Islet precursor cell (in vitro differentiated cells): ENCODE measurements at places on chromosomes 6 and 20.

- no peak for DNase-seq
These were observed 380.9 kb upstream of the RGS17 start for GRCh38 chr6:153511896-153512496.

DNA sequence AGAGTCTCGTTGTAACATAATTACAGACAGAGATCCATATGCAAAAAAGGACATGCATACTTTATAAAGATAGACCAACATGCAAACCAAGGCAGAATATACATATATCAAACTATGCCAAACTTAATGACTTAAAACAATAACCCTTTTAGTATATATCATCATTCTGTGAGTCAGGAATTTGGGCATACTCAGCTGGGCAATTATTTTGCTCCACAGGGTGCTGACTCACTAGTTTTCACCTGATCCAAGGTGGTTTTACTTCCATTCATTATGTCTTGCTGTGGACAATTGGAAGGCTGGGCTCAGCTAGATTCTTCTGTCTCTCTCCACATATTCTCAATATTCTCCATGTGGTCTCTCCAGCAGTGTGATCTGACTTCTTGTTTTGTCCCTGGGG lies 41.2 kb upstream of the RNF146 start:
- no peak for DNase-seq

DNA sequence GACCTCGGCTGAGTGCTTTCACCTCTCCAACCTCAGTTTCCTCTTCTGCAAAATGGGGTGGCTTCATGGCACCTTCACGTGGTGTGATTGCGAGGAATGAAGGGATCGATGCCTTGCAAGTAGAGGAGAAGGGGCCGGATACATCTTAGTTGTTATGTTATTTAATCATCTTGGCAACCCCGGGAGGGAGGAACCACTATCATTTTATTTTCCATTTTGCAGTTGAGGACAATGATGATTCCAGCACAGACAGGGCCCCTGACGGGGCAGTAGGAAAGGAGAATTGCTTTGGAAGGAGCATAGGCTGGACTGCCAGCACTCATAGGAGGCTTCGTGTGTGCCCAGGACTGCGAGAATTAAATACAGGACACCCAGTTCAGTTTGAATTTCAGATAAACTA lies 2.5 kb upstream of the PMEPA1 start:
- DNase-seq, result no peak

DNA sequence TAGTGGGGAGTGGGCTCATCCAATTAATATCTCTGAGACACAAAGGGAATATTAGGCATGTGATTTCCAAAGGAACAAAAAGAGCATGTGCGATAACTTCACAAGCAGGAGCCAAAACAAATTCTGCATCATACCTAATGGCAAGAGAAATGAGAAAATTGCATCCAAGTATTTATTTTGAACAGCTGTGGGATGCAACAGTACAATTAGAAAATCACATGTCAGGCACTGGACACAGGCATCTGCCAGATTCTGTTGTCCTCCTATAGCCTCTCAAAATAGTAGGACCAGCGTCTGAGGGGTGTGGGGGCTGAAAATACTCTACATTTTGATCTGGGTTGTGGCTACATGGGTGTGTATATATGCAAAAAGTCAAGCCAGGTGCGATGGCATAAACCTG lies 66.3 kb downstream of the EDN1 start:
- DNase-seq, result no peak

DNA sequence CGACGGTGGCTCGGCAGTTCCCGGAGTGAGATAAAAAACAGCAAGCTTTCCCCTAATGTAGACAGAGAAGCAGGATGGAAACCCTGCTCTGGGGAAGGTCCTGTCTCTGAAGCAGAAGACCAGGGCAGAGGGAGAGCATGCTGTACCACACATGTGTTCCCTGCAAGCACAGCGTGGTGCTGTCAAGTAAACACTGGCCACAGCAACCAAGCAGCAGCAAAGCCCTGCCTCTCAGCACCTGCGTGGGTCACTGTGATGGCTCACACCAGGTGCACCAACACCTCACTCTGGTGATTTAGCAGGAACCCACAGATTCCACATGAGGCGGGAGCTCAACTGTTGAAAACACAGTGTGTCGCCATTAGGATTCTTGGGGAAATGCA lies 65.2 kb upstream of the TXNDC5 start:
- no peak for DNase-seq

GRCh38 chr6:162019349-162019748 lies 708.2 kb downstream of the PRKN start:
- no peak for DNase-seq

- no peak for DNase-seq
These were observed 98.7 kb downstream of the SHLD1 start for GRCh38 chr20:5848711-5849505.

DNA sequence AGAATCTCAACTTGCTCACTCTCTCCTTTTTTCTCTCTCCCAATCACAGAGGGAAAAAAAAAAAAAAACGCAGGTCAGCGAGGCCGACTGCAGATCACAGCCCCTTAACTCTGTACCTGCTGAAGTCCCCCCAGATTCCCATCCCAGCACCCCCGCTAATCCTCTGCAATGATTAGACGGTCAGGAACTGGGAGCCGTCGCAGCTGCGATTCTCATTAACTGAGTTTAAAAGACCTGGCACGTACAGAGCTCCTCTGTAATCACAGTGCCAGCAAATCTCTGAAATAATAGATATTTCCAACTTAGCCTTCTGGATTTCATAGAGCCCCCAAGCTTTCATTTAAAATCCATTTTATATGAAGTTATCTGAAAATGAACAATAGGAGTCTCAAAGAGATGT lies 84.4 kb downstream of the ANKRD60 start:
- peak; percentile 23 for DNase-seq

- DNase-seq, result no peak
These were observed 129.7 kb upstream of the MAP3K4 start for GRCh38 chr6:160861824-160862223.

GRCh38 chr6:30005482-30005881 lies 55.6 kb upstream of the POLR1H start:
- no peak for DNase-seq

GRCh38 chr6:154773610-154774089 lies 40.4 kb downstream of the SCAF8 start:
- DNase-seq, result no peak

DNA sequence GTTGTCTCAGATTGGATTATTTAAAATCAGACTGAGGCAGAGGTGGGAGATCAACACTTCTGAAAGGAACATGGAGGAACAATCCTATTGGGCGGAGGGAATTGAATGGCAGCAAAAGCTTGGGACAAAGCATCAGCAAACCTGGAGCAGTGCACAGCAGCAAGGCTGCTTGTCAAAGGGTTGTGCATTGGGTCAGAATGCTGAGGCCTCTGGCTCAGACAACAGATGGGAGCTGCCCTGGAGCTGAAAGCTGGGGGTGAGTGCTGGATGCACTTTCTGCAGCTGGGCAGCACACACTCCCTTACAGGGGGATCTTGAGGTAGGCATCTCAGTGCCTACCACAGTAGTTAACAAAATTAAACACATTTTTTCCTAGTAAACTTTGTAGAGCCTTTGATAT lies 634.4 kb upstream of the MMS22L start:
- DNase-seq, result peak; percentile 51

DNA sequence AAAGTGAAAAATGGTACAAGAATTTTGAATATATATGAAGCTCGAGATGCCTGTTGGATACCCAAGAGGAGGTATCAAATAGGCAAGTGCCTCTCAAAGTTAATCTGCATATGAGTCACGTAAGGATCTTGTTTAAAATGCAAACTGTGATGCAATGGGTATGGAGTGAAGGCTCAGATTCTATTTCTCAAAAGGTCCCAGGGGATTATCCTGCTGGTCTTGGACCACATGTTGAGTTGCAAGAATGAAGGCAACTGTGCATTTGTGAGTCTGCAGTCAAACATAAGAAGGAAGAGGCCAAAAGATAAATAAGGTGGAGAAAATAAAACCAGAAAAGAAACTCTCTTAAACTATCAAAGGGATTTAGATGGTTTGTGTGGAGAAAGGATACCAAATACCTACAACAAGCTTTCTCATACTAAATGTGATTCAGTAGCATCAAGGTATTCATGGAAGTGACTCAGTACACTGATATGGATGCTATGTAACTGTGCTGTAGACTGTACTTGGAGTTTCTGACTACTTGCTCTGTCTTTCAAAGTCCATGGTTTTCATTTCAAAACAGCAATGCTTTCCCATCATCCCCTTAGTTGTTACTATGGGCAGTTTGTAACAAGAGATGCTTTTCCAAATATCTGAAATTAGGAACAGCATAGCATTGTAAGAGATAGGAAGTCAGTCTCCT lies 106.3 kb downstream of the GFRAL start:
- no peak for DNase-seq

GRCh38 chr20:21083825-21084325 lies 22.3 kb downstream of the LINC00237 start:
- DNase-seq, result no peak

DNA sequence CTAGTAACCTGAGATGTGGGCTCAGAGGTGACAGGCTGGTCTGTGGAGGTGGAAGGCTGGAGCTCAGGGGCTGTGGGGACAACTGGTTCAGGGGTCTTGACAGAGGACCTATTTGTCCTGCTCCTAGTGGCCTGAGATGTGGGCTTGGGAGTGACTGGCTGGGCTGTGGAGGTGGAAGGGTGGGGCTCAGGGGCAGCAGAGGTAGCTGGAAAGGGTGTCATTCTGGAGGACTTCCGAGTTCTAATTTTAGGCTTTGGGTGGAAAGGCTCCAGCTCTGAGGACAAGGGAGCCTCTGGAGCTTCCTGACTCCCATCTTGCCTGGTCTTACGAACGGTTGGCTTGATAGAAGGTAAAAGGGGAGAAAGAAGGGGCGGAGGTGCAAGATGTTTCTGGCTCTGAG lies 11.5 kb downstream of the MDC1 start:
- DNase-seq, result no peak

DNA sequence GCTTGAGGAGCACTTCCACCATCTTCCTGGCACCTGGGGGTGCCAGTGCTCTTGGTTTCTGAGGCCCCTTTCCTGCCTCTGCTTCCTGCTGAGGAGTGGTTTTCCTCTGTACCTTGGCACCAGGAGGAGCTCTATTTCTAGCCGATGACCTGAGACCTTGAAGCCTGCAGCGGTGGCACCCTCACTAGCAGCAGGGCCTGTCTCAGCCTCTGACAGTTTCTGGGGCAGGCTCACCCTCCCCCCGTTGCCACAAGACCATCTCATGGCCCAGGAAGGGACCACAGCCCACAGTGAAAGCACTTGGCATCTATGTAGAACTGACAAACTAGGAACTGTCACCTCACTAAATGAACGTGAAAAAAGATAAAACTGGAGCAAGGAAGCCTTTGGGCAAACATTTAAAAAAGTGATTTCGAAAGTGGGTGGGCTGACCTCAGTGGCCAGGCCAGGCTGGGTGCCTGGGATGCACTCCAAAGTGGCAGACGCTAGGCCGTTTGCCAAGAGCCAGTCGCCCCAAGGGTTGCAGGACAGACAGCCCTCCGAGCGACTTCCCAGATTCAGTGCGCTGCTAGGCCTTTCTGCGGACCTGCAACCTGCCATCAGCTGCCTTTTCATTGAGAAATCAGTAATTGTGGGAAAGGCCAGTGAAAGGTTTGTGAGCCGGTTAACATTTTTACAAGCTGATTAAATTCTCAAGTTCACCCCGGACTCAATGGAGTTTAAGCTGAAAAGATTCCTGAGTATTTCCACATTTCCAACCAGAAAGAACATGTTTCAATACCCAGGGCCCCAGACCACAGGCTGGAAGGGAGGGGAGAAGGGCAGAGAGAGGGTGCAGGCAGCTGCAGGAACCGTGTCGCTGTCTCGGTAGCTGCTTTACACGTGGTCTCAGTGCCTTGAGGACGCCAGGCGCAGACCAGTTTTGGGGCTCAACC lies 303.7 kb downstream of the ESR1 start:
- DNase-seq, result no peak

GRCh38 chr6:87357479-87358196 lies 13.0 kb downstream of the C6orf163 start:
- no peak for DNase-seq

GRCh38 chr6:13678255-13678983 lies 33.2 kb downstream of the RANBP9 start:
- DNase-seq, result peak; percentile 64

DNA sequence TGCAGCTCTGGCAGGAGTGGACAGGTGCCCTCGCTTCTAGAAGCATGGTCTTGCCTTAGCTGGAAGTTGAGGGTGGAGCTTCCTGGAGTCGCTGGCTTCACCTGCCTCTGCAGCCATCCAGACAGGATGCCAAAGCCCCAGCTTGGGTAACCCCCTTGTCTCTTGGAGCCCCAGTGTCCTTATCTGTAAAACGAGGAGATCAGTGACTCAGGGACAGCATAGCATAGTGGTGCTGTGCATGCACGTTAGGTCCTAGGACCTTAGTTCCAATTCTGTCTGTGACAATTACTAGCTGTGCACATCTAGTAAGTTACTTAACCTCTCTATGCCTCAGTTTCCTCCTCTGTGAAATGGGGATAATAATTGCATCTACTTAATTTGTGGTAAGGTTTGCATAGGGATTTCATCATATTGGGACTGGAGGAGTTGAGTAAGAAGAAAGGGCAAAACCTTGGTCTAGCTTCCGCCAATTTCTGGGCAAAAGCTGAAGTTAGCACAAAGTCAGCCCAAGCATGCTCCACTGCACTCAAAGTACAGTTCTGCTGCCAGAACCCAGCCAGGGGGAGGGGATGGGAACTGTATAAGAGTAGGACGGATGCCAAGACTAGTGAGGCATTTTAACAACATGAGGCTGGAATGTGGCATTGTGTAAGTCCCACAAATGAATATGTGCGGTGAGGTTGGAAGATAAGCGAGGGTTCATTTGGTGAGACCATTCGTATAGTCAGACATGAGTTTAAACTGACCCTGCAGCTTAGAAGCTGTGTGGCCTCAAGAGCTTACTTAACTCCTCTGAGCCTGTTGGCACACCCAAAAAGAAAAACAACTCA lies 24.5 kb downstream of the TOX2 start:
- DNase-seq, result no peak

DNA sequence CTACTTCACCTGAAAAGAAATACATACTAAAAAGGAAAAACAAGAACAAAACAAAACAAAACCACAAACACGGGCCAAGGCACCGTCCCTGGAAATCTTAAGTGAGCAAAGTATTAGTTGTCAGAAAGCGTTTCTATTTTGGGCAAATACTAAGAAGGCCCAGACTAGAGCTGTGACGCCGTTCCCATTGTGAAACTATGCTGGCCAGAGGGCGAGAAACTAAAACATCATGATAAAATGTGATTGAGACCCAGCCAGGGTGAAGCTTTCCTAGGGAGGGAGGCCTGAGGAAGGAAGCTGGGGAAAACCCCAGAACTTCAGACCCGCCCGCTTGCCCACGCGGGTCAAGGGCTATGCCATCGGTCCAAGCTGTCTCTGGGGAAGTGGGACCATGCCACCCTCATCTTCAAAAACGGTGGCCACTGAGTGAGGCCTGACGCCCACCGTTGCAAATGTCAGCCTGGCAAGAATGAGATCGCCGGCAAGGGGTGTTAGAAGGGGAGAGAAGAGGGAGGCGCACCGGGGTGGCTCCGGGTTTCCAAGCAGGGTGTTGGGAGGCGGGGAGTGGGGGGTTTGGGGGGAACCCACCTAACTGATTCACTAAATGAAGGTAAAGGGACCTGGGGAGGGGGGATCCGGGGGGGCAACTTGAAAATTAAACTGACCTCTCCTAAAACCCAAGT lies 1950.9 kb upstream of the DEFB115 start:
- no peak for DNase-seq
